ENCODE measurements at places on chromosomes 7 and 10. TPM values are rescaled to one million over a fixed set of nuclear protein-coding genes. Genes with fewer than 3 reads are reported as not detected.
A peak's percentile ranks its signal among the peaks of the same experiment; 100 is the strongest.

- DNase-seq = no peak
These were observed 570.2 kb downstream of the PARD3 start for GRCh38 chr10:34244756-34245484.

DNA sequence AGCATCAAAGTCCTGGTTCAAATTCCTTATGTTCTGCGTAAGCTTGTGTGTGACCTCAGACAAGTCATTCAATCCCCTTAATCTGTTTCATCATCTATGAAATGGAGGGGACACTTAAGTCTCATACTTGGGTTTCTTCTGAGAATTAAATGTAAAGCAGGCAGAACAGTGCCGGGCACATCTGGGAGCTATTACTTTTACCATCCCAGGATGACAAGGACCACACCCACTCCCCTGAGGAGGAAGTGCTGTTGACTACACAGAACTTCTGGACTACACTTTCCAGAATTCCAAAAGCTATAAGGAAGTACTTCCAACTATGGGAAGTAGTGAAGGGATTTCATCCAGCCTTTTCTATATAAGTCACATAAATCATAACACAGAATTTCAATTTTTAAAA is 294.9 kb downstream of the IPMK start:
- peak; percentile 82 for DNase-seq

- no peak for DNase-seq
These were observed 20.0 kb downstream of the KCNH2 start for GRCh38 chr7:150958062-150958552.

DNA sequence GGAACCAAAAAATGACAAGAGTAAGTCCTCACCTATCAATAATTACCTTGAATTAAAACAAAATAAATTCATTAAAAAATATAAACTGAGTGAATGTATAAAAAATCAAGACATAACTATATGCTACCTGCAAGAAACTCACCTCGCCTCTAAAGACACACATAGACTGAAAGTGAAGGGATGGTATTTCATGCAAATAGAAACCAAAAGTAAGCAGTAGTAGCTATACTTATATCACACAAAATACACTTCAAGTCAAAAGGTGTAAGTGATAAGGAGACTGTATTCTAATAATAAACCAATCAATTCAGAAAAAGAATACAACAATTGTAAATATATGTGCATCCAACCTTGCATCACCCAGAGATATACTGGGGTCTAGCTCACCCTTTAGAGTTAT is 332.6 kb downstream of the SH2D4B start:
- DNase-seq = no peak

TFPI2 gene
- total RNA-seq = 267 TPM

ADRB1 gene
- total RNA-seq = not detected

Data from RPMI7951 (cell line).